ENCODE measurements at places on chromosomes 4 and X.
A peak's percentile ranks its signal among the peaks of the same experiment; 100 is the strongest.

- peak; percentile 62 for DNase-seq
These were observed 108.6 kb downstream of the PPP3CA start for GRCh38 chr4:101238706-101239105.

DNA sequence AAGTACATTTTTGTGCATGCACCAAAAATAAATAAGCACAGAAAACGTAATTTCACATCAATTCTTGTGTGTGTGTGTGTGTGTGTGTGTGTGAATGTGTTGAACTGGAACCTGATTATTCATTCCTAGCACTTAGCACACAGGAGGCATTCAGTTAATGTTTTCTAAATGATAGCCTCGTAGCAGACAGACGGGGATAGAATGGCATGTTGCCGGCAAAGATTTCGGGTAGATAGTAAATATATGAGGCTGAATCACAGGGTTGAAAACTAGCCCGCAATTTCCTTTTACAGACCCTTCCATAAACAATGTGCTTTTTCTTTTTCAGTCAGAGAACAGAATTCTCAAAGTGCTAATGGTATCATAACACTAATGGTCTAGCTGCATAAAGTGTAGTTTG lies 13.5 kb downstream of the MAOB start:
- no peak for DNase-seq

DNA sequence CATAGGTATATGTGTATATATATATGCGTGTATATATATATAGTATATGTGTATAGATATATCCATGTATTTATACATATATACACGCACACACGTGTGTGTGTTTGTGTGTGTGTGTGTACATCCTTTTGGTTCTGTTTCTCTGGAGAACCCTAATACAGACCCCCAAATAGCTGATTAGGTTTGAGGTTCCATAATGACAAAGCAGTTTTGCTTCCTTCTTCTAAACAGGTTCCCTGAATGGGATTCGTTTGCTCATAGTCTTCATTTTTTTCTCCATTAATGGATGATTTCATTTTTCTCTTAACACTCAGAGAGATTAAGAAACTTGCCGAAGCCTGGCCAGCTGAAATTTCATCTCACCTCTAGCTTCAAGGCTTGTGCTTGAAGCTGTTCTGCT lies 234.0 kb upstream of the BCOR start:
- no peak for DNase-seq

DNA sequence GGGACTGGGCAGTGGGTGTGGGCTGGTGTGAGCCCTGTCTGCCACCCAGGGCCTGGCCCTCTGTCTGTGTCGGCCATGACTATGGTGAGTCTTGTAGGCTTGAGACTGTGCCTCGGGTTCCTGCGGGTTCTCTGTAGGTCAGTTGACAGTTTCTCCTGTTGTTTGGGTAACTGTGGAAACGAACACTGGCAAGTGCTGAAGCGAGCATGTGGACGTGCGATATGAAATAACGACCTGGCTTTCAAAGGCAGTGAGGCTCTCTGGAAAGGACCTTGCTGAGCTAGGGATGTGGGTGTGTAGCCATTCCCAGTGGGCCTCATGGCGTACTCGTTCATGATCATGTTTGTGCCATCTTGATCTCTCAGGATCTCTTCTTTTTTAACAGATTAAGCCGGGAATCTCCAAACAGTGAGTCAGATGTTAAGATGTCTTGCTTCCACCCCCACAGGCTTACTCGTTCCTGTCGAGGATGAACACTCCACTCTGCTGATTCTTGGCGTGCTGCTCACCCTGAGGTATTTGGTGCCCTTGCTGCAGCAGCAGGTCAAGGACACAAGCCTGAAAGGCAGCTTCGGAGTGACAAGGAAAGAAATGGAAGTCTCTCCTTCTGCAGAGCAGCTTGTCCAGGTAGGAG lies 41.3 kb downstream of the HTT start:
- peak; percentile 88 for DNase-seq

GRCh38 chr4:116413222-116413621 lies 672.2 kb downstream of the TRAM1L1 start:
- no peak for DNase-seq

DNA sequence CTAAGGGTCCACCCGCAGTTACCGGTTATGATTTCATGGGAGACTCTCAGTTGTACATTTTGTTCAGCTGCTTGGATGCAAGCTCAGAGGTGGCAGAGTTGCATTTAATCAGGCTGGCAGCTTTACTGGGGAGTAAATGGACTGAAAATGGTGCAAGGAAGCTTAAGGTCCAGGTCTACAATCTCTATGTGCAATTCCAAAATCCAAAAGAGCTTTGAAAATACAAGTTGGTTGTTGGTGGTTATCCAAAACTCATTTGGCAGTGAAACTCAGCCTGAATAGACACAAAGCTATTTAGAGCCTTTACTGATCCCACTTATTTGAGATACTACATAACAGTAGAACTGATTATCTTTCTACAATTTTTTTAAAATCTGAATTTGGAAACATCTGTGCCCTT lies 11.8 kb upstream of the ZFP42 start:
- DNase-seq: no peak

- DNase-seq: peak; percentile 67
These were observed 6.3 kb downstream of the AREG start for GRCh38 chr4:74451214-74451661.

DNA sequence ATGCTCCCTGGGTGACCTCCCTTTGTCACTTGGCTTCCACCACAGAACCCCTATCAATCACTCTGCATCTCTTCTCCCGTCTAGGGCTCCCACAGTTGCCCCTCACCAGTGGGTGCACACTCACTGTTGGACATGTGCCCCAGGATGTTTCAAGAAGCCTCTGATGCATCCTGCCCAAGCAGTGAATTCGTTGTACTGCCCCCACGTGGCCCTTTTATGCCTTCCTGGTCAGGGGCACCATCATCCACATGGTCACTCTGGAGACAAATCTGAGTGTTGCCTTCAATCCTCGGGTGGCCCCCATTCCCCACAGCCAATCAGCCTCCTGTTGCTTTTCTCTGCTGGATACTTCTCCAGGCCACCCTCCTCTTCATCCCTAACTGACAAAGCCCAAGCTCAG lies 12.2 kb downstream of the ITIH6 start:
- peak; percentile 18 for DNase-seq

- DNase-seq: peak; percentile 71
These were observed 82.6 kb downstream of the SORBS2 start for GRCh38 chr4:185729391-185729804.

DNA sequence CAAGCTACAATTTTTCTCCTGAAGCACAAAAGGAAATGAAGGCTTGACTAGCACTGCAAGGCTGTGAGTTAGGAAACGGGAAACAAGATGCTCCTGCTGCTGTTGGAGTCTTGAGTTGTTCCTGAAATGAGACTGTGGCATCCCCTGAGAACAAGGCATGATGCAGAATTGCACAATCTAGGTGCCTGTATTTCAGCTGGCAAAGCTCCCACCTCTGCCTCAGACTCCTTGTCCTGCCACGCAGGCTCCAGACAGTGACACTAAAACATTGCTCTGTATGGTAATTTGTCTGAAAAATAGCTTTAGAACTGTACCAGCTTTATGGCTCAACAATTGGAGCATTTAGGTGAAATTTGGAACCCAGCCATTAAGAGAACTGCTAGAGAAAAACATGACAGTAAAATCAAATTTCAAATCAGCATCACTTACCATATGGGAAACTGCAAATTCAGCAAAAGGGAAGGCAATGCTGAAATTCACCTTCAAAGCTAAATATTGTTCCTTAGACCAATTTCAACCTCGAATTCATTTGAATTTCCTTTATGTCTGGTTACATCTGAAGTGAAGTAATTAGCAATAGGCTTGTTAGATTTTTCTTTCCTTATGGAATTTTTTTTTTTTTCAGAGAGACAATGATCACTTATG lies 103.4 kb downstream of the MFAP3L start:
- DNase-seq: peak; percentile 1

GRCh38 chr4:115076691-115077090 lies 36.7 kb downstream of the NDST4 start:
- no peak for DNase-seq

- no peak for DNase-seq
These were observed 65.5 kb downstream of the FHDC1 start for GRCh38 chr4:153001626-153002025.

DNA sequence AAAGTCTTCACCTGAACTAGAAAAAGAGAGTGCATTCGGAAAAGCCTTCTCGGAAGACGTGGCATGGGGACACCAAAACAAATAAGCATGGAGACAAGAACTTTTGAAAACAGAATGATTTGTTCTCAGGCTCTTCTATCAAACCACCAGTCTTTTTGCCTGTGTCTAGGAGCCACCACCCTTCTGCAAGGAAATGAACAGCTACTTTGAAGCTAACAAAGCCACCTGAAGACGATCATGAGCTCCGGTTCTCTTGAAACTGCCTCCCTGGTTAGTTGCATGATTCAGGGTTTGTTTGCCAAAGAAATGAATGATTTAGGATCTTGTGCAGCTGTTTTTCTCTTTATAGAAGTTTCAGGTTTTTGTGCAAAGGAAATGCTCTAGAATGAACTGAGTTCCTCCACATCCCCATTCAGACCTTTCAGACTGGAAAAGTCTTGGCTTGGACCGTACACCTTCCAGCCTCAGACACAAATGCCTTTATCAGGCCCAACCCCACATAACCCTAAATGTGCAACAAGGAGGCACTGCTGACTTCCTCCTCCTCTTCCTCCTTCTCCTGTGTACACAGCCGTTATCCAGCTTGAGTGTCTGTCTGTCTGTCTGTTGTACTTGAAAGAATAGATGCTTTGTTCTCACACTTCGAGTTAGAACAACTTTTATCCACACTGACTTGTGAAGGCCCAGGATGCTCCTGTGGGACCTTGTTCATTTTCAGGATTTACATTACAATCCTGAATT lies 334.8 kb upstream of the KLF3 start:
- DNase-seq: no peak

DNA sequence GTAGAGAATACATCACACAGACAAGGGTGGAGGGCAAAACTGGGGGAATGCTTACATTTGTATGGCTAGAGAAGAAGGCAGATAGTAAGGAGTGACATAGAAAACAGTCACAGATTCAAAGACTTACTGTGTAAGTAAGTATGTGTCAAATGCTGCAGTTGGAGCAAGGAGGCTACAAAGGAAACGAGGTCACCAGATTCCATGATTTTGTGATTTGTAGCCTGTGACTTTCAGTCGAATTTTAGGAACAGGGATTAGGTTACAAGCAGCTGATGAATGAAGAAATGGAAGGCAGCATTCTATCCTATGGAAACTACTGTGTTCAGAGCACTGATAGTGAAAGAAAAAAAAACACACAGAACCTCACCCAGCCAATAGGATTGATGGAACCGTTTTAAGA lies 407.9 kb downstream of the IL15 start:
- DNase-seq: no peak

DNA sequence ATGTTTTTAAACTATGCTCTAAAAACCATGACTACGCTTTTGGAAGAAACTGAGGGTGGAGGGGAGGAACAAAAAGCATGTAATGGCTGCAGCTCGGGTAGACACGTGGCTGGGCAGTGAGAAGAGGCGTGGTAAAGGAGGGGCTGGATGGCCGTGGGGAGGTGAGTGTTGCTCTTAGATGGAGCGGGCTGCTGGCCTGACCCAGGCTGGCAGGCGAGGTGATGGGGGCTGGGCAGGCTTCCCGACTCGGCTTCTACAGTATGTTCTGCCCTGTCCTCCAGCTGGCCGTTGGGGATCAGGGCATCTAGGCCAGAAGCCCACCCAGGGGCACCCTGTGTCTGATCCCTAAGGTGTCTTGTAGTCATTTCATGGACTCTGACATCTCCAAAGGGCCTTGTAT lies 60.7 kb downstream of the EFHC2 start:
- DNase-seq: no peak

- no peak for DNase-seq
These were observed 18.9 kb downstream of the NAAA start for GRCh38 chr4:75921910-75922309.

DNA sequence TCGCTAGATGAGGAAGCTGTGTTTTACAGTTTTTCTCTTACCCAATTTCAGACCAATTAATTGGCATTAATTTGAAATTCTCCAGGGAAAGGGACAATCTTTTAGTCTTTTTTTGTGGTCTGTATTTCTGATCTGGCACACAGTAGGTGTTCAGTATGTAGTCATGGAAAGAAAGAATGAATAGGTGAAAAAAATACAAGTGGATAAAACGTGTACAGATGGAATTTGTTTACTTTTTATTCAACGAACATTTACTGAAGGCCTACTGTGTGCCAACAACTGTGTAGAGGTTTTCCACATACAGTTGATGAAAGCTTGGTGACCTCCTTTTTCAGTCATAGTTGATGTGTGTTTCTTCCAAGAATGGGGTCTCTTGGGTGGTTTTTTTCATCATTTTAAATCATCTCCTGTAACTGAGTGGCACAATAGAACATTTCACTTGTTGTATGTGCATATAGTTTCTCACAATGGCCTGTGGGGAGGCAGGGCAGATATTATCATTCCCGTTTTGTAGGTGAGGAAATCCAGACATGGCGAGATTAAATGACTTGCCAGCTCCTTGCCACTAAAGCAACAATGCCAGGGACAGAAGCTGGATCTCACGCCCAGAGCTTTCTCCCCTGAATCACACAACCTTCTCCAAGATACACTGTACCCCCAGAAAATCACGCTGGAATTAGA lies 102.4 kb downstream of the CEP135 start:
- DNase-seq: no peak

GRCh38 chr4:82467471-82467870 lies 37.1 kb downstream of the ENOPH1 start:
- DNase-seq: peak; percentile 11

DNA sequence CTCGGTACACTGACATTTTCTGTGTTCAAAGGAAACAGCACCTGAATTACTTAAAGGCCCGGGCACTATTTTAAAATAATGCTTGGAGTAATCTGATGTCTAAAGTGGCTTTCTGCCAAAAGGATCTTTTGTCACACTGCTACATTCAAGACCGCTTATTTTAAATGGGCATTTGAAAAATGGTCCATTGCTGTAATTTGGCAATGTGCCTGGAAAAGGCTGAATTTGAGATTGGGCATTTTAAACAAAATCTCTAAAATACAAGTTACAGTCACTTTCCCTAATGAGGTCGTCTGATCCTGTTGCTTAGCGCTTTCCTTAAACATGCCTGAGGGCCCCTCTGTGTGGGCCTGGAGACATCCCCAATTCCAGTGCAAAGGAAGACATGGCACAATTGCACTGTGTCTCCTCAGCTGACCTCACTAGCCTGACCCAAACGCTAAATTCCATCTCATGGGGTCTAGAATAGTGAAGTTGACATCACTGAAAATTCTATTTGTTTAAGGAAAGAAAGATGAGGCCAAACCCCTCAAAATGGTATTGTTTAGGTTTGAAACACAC lies 214.2 kb downstream of the GPC3 start:
- DNase-seq: no peak

- no peak for DNase-seq
These were observed 2.8 kb downstream of the SOD3 start for GRCh38 chr4:24798036-24798610.

- DNase-seq: no peak
These were observed 38.2 kb upstream of the GPM6A start for GRCh38 chr4:175850240-175850639.

DNA sequence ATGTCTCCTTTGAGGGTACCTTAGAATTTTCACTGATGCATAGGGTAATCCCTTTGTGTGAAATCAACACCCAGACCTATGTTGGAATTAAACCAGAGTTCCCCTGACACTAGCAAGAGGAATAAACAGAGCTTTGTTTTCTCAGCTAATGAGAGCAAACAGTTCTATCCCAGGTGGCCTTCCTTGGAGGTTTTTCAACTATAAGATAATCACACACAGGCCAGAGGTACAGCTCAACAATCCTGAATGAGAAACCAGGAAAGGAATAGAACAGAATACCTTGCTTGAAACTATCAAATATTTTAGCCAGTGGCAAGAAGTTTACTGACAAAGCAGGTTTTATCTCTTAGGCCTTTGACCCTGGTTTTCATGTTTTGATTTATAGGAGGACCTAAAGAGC lies 100.2 kb downstream of the OTC start:
- no peak for DNase-seq

Data from amniotic epithelial cell (primary cell).